Lung (tissue), 17 donors: ENCODE measurements at places on chromosomes 5 and 9. TPM values are rescaled to one million over a fixed set of nuclear protein-coding genes. Genes with fewer than 3 reads are reported as not detected.
A peak's percentile ranks its signal among the peaks of the same experiment; 100 is the strongest.

DNA sequence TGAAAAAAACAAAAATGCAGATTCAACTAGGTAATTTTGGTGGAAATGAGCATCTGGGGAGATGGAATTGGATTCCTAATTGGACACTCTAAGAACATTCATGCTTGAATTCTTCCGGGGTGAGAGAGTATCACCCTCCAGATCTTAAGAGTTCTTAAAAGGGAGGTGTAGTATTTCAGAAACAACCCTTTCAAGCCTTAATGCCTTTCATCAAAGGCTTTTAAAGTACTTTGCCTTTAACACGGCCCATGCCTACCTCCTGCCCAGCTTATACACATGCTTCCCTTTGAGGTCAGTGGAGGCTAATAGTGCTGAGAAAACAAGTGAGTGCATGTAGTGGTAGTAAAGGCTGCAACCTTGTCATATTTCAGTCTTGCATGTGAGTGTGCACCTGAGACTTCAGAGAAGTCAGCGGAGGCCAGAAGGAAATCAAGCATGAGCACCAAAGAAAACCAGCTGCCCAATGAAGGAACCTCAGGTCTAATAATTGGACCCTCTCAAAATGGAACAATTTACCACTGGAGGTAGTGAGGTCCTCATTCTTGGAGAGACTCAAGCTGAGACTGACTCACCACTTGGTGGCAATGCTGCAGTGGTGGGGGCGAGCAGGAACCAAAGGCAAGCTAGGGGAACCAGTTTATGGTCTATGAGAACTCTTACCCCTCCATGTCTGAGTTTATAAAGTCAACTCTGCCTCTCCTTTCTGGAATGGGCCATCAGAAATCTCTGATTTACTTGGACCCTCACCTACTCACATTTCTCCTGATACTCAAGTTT, 98.4 kb upstream of the GDNF start:
- DNase-seq, result peak; percentile 22

- DNase-seq, result no peak
Measured at GRCh38 chr9:135907006-135907430, 328 bp downstream of the CAMSAP1 start.

DNA sequence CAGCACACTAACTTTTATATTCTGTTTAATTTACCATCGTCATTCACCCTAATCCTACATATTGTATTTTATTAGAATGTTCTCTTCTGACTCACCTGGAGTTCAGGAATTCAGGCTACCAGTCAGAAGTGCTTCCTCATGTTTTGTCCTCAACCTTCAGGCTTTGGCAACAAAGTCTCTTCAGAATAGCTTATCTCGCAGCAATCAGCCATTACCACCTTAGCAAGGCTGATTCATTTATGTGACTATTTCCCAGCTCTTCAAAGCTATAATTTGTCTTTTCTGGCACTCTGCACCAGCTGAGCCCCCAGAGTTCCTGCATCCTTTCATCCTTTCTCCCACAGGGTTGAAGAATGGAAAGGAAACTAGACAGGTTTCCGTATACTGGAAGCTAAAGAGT, 365.5 kb upstream of the CDH18 start:
- no peak for DNase-seq

SPINK13 gene
- total RNA-seq, result not detected

FOXD4L3 gene
- total RNA-seq, result not detected

DNA sequence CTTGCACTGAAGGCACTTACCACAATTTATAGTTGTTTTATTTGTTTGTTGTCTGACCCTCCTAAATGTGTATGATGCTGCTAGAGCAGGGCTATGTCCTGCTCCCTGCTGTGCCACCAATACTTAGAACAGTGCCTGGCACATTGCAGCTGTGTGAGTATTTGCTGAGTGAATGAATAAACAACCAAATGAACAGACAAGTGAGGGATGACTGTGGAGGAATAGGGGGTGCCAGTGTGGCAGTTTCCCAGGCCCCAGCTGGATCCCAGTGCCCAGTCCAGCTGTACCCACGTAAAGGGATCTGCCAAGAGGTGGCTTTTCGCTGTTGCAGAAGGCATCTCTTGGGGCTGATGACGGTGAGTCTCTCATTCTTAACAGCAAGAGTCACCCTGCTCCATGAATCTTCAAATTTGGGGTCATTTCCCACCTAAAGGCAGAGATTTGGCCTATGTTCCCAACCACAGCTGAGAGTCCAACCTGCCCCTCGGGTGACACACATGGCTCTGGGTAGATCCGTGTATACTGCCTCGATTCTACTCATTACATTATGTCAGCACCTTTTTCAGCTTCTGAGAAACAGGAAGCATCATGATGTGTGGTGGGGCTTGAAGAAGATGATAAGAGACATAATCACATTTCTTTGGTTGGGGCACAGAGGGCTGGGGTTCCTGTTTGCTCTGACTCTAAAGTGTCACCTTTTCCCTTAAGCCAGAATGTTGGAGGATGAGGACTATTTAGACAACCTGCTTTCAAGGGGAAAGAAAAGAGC, 14.3 kb downstream of the IL5 start:
- no peak for DNase-seq

GRCh38 chr5:14472986-14473567, 108.5 kb upstream of the OTULINL start:
- DNase-seq, result no peak

DNA sequence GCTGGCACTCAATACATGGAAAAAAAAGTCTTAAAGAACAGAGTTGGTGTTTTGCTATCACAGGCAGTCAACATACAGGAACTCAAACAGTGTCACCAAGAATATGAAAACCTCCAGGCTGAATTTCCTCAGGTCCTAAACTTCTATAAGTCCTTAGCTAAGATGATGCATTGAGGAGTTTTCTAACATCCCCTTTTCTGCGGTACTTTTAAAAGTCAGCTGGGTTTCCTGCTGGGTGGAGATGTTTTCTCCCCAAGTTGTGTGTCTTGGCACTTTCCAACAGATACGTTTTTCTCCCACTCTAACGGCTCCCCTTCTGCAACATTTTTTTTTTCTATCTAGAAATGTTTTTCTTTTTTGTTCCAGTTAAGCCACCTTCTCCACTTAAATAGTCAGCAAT, 244.8 kb upstream of the HAPLN1 start:
- DNase-seq, result no peak

GRCh38 chr9:38700695-38701094, 19.2 kb downstream of the FAM240B start:
- DNase-seq, result no peak
